CD4-positive, alpha-beta T cell treated with Interleukin-15 for 1 hour (primary cell): ENCODE measurements at places on chromosomes 6 and 20.
A peak's percentile ranks its signal among the peaks of the same experiment; 100 is the strongest.

DNA sequence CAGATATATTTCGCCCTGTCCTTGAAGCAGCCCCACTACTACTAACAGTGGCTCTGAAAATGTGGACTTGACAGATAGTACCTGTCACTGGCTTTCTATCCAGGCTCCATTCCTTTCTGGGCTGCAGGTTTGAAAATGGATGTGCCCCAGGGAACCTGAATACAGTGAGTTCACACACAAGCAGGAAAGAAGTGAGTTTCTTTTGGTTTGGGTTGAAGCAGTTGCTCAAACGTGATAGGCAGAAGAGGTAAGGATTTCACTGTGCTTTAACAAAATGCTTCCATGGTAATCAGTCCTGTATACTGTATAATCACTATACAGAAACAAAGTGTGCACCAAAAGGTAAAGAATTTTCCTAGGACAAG lies 382.9 kb downstream of the PRKN start:
- DNase-seq: no peak

GRCh38 chr20:54037525-54037924 lies 32.9 kb downstream of the BCAS1 start:
- no peak for DNase-seq

GRCh38 chr20:137668-138490 lies 4.5 kb upstream of the DEFB126 start:
- no peak for DNase-seq

GRCh38 chr6:68697394-68697793 lies 62.3 kb downstream of the ADGRB3 start:
- DNase-seq: no peak

- no peak for DNase-seq
Measured at GRCh38 chr20:36344517-36345132, 38.5 kb downstream of the DLGAP4 start.

DNA sequence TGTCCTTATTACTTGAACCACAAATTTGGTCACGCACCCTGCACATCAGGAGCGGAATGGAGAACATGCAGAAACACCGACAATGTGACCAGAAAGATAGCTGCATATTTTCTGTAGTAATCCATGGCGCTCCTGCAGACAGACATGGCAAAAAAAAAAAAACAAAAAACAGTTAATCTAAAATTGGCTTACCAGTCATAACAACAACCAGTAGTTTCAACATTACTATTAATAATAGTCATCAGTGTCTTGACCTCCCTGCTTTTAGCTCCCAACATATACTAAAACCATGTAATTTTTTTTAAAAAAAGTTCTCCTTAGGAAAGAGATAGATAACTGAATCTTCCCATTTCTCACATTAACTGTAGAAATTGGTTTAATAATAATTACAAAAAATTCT lies 6.8 kb downstream of the CGA start:
- no peak for DNase-seq

- DNase-seq: no peak
Measured at GRCh38 chr6:4185846-4186245, 50.5 kb upstream of the ECI2 start.

GRCh38 chr6:1215023-1215422 lies 96.9 kb upstream of the FOXQ1 start:
- no peak for DNase-seq

GRCh38 chr20:21396599-21397340 lies 556 bp downstream of the NKX2-4 start:
- no peak for DNase-seq

GRCh38 chr6:121993362-121993761 lies 406.1 kb upstream of the HSF2 start:
- no peak for DNase-seq

DNA sequence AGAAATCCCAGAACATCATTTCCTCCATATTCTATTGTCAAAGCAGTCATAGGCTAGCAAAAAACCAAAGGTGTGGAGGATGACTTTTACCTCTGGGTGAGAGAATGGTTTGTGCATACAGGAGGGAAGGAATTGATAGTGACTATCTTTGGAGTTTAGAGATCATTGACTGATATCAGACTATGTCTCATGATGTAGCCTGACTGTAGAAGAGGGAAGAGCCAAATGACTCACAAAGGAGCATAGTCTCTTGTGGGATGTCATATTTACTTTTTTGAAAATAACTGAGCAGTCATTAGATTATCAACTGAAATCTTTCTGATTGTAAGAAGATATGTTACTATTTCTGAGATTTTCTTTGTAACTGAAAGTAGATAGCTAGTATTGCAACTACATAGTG lies 158.5 kb downstream of the FLRT3 start:
- no peak for DNase-seq

DNA sequence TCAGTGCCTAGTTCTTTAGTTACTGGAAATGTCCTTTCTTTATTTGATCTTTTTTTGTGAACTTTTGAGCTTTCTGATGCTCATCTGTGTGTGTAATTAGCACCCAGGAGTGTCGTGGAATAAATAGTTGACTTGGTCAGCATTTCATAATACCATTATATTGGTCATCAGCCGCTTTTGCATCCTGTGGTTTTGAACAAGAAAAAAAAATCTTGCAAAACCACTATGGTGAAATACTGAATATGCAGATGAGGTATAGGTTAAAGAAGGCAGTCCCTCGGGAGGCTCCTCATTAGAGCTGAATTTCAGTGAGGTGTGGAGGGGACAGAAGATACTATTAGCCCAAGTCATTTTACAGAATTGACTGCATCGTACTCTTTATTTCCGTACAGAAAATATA lies 90.1 kb downstream of the FOXO3 start:
- no peak for DNase-seq

- no peak for DNase-seq
Measured at GRCh38 chr20:49356676-49357075, 78.8 kb upstream of the ZNFX1 start.

GRCh38 chr6:169959136-169960002 lies 207.9 kb downstream of the ERMARD start:
- peak; percentile 74 for DNase-seq

- no peak for DNase-seq
Measured at GRCh38 chr6:150346346-150346745, 22.5 kb upstream of the IYD start.

DNA sequence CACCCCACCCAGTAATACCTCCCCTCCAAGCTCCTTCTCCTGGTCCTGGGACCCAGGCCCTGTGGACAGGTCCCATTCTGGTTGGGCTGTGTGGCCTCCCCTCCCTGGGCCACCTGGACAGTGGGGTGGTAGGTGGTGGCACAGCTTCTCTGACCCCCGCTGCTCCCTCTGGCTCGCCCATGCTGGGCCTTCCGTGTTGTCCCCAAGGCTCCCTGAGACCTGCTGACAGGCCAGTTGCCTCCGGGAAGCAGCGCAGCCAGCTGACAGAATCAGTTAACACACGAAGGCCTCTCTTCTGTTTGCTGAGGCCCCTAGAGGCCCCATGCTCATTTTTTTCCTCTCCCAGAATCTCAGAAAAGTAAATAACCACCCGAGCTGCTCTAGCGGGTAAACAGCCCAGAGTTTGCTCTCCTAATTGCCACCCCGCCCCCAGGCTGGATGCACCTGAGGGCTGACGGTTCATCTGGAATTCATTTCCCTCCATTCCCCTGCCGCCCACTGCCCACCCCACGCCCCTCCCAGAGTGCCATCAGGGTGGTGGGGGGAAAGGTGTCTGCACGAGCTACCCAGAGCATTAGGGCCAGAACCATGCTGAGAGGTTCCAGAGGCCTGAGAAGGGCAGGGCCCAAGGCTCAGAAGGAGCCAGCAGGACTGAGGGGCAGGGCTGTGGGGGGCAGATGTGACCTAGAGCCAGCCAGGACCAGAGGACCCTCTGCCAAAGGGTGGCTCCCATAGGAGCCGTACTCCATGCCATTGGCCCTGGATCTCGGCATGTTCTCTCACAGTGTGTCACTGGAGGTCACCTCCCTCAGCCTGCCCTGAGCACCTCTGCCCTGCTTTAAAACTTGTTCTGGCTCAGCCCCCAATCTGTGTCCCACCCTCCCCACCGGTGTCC lies 157.5 kb downstream of the GRM4 start:
- DNase-seq: no peak

DNA sequence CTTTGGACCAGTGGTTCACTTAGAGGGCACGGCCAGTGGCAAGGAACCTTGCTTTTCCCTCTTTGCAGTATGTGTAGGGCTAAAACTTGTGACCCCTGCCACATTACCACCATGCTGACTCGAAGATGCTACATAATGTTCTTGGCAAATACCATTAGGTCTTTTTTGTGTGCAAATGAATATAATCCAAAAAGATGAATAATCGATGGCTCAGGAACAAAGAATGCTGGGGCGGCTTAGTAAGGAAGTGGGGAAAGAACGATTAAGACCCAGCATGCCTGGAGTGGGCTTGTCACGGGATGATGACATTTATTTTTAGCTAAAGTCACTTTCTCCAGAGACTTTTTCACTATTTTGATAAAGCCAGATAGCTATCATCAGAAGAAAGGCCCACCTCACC lies 23.1 kb downstream of the CMTR1 start:
- DNase-seq: no peak

DNA sequence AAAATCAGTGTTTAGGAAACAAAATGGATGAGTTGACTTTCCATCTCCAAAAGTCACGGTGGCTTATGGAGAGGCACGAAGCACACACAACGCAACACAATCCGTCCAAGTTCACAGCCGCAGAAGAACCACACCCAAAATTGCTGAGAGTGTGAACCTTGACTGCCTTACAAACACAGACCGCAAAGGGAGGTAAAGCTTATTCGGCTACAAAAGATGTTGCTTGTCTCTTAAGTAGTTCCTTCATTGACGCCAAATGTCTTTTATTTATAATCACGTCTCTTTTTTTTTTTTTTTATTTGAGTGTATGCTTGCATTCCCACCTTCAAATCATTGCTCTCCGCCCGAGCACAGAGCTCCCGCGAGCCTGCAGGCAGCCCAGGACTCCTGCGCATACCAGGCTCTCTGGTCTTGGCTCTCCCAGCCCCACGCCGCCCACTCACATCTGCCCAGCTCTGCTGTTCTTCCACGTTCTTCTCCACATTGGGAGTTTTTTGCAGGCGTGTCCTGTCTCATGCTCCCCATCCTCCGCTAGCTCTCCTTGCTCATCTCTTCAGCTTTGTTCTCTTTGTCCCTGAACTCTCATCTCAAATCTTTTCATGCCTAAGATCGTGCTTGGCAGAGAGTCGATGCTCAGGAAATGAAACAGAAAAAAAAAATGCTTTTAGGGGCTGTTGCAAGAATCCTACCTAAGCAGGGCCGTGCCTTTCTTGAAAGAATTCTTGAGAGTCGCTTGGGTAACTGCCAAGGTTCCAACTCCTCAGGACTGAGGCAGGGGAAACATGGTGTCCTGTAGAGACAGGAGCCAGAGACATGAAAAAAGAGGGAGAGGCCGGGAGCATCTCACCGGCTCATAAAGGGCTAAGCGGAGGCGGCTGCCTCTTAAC lies 25.8 kb downstream of the LY86 start:
- peak; percentile 40 for DNase-seq

GRCh38 chr6:12075067-12075563 lies 63.0 kb downstream of the HIVEP1 start:
- no peak for DNase-seq

DNA sequence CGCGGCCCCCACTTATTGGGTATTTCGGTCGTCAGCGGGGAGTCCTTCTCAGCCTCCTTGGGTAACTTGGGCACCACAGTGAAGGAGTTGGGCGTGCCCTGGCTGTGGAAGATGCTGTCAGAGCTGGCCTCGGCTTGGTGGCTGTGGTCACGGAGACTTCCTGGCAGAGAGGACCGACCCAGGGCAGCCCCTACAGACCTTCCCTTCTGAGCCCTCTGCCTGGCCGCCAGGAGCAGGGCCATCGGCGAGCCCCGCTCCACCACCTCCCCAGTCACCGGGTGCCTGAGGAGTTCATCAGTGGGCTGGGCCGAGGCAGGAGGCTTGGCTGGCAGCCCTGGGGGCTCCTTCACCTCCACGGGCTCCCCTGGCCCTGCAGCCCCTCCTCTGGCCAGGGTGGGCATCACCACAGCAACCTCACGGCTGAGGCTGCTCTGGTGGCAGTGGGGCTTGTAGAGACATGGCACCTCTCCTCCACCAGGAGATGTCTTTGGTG lies 37.2 kb downstream of the C6orf132 start:
- no peak for DNase-seq

DNA sequence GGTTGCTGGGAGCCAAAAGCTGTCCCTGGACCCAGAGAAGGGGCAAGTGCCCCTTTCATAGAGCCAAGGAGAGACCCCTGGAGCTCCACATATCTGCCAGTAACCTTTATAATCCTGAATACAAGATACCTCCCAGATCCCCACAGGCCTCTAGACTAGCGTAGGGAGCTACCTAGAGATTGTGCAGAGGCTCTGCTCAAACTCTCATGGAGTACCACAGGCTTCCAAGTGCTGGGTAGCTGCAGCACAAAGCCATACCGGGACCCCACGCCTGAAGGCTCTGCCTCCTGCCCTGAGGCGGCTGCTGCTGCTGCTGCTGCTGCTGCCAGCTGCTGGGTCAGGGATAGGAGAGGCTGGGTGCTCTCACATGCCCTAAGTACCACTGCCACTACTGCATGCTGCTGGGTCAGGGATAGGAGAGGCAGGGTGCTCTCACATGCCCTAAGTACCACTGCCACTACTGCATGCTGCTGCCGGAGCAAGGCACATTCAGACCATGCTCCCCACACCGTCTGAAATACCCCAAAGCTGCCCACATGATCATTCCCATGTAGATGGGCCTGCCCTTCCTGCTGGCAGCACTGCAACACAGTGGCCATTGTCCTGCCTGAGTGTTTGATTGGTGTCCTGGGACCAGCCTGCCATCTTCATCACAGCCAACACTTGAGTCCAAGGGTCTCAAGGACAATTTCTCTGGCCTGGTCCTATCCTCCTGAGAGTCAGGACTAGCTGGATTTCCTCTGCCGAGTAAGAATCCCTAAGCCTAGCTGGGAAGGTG lies 1434.3 kb upstream of the ADGRB3 start:
- DNase-seq: no peak

GRCh38 chr6:105849746-105850145 lies 236.4 kb upstream of the PRDM1 start:
- no peak for DNase-seq

- DNase-seq: no peak
Measured at GRCh38 chr6:626236-626635, 30.7 kb downstream of the HUS1B start.

GRCh38 chr6:56660381-56660730 lies 17.7 kb upstream of the DST start:
- DNase-seq: no peak
